ENCODE measurements at places on chromosomes 16 and 17.
A peak's percentile ranks its signal among the peaks of the same experiment; 100 is the strongest.

DNA sequence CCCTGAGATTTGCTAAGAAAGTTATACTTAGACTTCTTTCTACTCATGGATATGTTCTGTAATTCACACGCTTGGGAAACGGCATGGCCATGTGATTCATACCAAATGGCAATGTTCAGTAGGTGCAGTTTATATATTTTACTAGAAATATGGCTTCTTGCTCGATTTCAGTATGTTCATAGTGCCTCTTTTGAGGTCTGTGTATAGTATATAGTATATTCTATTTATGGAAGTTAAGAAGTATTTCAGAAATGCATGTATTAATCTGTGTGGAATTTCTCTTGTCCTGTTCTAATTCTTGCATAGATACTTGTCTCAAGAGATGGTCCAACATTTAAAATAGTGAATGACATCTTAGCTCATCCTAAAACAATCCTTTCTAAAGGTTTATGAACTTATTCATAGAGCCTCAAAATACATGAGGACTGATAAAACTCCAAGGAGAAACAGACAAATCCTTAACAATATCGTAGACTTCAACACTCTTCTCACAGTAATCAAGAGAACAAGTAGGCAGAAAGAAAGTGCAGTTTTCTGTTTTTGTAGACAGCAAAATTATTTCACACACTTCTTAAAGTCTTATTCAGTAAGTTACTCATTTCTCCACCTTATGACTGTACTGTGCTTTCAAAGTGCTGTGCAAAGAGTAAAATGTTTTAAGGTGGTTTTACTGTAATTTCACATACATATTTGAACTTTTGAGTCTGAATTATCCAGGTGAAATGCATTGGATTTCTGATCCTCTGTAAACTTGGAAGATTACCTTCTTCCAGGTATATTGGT lies 11.1 kb downstream of the BPTF start:
- DNase-seq: no peak

DNA sequence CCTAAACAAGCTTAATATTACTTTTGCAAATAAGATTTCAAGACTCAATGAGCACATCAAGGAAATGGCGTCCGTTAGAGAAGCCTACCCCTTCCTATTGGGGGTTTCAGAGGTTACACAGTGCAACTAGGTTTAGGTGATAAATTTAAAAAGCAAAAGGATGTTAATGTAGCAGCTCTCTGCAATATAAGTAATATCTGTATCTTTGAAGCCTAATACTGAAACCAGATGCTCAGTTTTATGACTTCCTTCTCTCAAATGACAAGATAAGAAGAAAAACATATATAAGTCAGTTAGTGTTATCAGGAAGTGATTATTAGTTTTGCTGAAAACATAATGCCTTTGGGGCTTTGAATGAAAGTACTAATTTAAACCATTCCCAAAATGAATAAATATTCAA lies 54.3 kb upstream of the MED13 start:
- DNase-seq: no peak

- peak; percentile 82 for DNase-seq
Observed at GRCh38 chr17:16516594-16517051, 24.6 kb upstream of the LRRC75A start.

- no peak for DNase-seq
Observed at GRCh38 chr16:79301051-79301450, 299.5 kb downstream of the MAF start.

- peak; percentile 62 for DNase-seq
Observed at GRCh38 chr16:29662729-29663015, 375 bp upstream of the SPN start.

DNA sequence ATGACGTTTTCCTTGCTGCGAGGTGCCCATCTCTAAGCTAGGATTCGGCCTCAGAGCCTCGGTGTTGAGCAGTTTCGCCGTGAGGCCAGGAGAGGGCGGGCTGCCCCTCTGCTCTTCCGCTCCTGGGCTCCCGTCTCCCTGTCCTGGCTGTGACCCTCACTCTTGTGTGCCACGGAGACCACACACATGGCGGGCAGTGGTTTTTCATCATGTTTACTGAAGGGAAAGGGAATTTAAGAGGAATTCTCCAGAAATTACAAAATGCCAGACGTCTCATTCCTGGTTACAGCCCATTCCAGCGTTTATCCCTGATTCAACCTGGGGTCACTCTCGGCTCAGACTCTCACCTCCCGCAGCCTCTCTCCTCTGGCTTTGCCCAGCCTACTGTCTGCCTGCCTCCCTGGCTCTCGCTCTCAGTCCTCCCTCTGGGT lies 96.8 kb upstream of the ELAC2 start:
- peak; percentile 4 for DNase-seq

DNA sequence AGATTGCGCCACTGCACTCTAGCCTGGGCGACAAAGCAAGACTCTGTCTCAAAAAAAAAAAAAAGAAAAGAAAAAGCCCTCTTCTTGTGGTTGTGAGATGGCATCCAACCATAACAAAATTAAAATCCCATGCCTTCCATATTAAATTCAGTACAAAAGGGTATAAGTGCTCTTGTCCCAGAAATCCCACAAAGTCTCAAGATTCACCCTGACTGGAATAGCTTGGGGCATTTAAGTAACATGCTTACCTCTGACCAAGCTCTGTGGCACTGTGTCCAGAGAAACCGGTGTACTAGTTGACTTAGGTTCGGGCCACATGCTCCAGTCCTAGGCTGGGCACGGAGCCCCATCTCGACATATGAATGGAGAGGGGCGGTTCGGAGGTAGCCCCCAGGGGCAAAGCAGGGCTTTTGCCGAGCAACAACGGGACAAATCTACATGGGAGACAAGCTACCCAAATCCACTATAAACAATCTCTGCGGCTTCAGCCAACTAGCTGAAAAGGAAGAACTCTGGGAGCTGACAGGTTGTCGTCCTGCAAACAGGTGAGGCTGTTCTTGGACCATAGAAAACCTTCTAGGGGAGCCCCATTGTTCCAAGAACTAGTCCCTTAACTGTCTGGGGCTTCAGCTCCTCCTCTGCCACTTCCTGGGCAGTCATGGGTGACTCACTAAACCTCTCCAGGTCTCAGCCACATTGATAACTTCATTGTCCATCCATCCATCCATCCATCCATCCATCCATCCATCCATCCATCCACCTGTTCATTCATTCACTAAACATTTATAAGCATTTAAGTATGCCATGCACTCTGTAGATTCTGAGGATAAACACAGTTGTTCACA lies 10.3 kb upstream of the IL4R start:
- no peak for DNase-seq

GRCh38 chr16:21990381-21990944 lies 10.5 kb downstream of the PDZD9 start:
- DNase-seq: no peak

- DNase-seq: no peak
Observed at GRCh38 chr16:13189250-13189649, 287.9 kb downstream of the SHISA9 start.

- DNase-seq: no peak
Observed at GRCh38 chr17:44961921-44962350, 6.2 kb downstream of the C1QL1 start.

DNA sequence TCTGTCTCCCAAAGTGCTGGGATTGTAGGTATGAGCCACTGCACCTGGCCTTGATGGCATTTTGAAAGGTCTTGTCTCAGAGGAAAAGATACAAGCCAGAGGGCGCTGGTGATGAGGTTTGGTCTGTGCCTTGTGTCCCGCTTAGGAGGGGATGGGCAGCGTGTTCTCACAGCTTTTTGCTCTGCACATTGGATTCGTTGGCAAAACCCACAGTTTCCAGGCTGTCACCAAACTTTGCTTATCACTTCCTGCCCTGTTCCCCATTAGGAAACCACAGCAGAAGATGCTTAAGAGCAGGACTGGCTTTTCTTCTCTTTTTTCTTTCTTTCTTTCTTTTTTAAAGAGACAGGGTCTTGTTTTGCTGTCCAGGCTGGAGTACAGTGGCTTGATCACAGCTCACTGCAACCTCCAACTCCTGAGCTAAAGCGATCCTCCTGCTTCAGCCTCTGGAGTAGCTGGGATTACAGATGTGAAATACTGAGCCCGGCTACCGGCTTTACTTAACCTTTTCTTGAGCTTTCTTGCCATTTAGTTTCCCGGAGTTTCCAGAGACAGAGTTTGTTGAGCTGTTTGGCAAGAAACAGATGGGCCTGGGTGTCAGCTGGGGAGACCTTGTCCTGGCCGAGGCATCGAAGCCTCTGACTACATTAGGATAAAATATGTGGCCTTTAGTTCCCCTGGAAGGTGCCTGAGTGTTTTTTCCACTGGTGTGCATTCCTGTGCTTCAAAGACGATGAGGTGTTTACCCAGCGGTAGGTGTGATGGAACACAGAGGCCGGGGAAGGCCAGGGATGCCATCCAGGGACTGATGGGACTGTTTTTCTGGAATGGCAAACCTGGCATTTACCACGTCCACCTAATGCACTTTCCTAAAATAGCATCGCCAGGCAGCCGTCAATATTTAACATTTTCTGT lies 112.9 kb downstream of the ABCC1 start:
- peak; percentile 38 for DNase-seq

DNA sequence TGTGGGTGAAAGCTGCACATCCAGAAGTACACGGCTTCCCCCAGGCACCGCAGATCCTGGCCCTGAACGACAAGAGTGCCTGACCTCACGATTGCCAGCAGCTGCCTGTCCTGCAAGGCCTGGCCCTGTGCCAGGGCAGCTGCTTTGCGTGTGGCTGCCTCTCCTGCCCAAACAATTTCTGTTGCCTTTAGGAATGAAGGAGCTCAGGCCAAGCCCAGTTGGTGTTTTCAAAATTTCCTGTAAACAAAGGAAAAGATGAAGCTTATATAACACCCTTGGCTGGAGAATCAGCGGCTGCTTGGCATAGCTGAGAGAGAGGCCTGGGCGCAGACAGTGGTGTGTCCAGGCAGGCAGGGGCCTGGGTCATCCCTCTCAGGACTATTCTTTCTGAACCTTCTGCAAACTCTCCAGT lies 11.7 kb upstream of the SLC47A2 start:
- DNase-seq: peak; percentile 83

- peak; percentile 44 for DNase-seq
Observed at GRCh38 chr17:78300962-78301820, 58.7 kb downstream of the SOCS3 start.

DNA sequence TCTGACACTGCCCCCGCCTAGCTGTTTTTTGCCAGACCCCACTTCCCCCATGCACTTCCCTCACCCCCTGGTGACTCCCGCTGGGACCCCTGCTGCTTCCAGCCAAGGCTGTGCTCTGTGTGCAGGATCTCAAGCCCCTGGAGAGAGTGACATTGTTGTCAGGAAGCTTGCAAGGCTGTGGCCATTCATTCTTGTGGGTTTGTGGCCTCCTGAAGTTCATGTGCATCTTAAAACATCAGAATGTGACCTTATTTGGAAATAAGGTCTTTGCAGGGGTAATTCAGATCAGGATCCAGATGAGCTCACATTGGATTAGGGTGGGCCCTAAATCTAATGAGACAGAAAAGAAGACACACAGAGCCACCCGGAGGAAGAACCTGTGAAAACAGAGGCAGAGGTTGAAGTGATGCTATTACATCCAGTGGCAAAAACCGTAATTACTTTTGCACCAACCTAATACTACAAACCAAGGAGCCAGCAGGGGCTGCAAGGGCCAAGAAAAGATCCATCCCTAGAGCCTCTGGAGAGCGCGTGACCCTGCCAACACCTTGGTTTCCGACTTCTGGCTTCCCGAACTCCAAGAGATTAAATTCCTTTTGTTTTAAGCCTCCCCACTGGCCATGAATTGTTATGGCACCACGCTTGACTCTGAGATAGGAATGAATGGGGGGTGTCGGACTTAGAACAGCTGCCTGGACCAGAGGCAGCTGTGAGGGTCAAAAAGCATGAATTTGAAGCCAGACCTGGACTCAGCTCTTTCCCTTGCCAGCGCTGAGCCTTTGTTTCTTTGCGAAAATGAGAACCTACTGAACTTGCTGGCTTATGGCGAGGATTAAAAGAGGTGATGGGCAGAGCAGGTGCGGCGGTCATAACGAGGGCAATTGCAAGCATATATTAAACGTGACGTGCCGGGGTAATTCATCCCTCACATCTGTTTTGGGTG lies 75.5 kb downstream of the BMERB1 start:
- no peak for DNase-seq

DNA sequence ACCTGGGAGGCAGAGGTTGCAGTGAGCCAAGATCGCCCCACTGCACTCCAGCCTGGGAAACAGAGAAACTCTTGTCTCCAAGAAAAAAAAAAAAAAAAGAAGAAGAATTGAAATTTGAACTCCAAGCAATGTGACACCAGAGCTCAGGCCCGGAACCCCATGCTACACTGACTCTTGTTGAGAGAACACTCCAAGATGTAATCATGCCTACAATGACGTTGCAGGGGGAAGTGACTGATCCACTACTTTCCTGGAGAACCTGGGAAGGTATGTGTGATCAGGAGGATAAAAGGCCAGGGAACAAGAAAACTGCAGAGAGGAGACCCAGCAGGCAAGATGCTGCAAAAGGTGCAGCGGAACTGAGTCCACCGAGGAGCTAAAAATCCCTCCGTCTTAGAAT lies 57.9 kb downstream of the ADCY9 start:
- DNase-seq: no peak

DNA sequence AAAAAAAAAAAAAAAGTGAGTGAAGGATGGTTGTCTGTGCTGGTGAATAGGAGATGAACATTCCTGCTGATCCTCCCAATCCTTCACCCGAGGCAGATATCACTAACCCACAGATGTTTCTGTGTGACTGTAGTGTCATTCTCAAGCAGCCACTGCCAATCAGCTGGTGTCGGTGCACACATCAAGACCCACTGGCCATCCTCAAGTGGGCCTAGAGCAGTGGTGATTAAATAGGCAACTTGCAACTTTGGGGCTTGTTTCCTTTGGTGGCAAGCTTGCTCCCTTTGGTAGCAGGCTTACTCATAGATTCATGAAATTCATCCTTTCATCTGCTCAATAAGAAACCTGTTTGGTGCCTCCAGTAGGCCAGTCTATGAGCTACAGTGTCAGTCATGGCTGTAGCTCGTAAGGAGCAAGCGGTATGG lies 51.1 kb upstream of the LGALS9 start:
- no peak for DNase-seq

- DNase-seq: peak; percentile 79
Observed at GRCh38 chr17:40617678-40618240, 29.9 kb downstream of the SMARCE1 start.

DNA sequence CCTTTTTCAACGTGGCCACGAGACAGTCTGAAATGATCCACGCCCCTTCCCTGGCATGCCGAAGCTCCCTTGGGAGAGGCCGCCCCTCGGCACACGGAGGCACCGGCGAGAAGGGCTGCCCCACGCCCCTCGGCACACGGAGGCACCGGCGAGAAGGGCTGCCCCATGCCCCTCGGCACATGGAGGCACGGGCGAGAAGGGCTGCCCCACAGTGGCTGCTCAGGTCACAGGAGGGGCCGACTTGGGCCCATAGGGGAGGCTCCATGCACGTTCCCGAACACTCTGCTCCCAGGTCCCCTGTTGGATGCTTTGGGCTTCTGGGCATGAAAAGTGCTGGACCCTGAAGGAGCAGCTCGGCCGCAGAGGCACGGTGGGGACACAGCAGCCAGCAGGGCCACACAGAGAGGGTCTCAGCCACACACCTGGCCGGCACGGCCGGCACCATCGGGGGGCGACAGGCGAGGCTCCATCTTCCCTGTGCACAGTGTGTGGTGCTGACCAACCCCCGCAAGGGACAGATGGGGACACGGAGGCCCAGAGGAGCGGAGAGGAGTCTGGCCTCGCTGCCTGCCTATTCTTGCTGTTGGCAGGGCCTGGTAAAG lies 42.8 kb downstream of the CBFA2T3 start:
- DNase-seq: no peak

GRCh38 chr16:68234188-68235107 lies 1.5 kb downstream of the ESRP2 start:
- DNase-seq: no peak

Measured in suppressor macrophage treated with lipopolysaccharide for 1 hour (primary cell).